ENCODE measurements at places on chromosomes 7 and 10.

DNA sequence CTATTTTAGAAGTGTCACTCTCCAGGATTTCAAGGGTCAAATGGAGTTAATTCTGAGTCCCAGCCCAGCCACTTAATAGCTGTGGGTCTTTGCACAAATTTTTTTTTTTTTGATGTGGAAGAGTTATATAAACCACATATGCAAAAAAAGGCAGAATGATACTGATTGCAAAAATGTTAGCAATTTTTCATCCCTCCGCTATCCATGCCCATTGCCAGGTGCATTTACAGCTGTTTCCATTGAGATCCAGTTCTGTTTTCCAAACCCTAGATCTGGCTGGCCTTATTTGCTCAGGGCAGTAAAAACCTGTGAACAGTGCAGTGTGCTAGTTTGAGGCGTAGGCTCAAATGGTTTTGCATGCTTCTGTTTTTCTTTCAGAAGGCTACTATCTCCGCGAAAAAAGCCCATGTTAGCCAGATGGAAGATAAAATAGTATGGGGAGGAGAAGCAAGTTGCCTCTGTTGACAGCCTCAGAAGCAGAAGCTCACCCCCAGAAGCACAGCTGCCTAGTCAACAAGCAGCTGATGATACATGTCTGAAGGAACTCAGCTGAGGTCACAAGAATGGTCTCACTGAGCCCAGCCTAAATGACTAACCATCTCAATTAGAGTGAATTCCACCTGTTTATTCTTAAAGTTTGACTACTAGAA is 997 bp upstream of the ZNF138 start:
- no peak for DNase-seq

DNA sequence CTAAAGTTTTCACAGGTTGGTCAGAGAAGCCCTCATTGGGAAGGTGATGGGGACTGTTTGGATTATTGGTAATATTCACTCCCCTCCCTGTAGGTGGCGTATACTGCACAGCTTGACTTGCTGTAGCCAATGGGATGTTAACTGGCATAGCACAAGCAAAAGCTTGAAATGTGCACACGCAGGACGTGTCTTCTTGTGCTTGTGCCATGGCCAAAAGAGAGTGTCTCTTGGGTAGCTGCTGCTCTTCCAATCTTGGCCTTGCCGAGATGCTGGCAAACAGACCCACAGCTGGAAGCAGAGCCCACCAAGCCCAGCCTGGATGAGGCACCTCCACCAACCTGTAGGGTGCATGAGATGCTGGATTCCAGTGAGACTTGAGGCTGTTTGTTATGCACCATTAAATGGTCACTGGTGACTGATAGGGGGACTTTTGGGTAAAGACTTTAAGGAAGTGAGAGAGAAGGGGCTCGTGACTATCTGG is 266.0 kb downstream of the GRID1 start:
- DNase-seq, result peak; percentile 43

GRCh38 chr7:140914083-140914482 is 10.6 kb downstream of the BRAF start:
- DNase-seq, result no peak

DNA sequence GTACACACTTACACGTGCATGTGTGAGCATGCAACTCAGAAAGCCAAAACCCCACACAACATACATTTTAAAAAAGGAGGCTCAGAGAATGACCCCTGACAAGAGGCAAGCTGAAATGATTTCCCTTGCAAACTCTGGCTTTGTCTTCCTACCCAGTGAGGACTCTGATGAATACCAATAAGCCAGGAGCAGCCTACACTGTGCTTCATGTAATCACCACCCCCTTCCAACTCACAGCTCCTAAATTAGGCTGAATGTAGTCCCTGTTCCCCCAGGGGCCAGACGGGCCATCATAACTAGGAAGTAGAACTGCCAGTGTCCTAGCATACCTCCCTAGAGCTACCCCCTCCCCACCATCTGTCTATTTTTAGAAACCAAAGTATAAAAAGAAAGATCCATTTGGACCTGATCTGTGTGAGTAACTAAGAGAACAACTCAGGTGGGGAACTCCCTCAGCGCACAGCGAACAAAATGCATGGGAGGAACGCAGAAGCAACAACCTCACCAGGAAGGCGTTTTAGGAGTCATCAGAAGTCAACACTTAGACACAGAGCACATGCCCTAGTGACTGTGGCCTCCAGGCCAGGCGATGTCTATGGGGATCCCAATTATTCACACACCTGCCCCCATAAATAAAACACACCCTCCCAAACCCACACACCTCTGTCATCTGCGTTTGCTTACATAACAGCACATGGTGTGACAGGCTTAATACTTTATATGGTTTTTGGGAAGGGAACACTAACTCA is 1.9 kb downstream of the DGKI start:
- DNase-seq, result no peak

- no peak for DNase-seq
Measured at GRCh38 chr7:149719912-149720335, 53.5 kb downstream of the ZNF467 start.

DNA sequence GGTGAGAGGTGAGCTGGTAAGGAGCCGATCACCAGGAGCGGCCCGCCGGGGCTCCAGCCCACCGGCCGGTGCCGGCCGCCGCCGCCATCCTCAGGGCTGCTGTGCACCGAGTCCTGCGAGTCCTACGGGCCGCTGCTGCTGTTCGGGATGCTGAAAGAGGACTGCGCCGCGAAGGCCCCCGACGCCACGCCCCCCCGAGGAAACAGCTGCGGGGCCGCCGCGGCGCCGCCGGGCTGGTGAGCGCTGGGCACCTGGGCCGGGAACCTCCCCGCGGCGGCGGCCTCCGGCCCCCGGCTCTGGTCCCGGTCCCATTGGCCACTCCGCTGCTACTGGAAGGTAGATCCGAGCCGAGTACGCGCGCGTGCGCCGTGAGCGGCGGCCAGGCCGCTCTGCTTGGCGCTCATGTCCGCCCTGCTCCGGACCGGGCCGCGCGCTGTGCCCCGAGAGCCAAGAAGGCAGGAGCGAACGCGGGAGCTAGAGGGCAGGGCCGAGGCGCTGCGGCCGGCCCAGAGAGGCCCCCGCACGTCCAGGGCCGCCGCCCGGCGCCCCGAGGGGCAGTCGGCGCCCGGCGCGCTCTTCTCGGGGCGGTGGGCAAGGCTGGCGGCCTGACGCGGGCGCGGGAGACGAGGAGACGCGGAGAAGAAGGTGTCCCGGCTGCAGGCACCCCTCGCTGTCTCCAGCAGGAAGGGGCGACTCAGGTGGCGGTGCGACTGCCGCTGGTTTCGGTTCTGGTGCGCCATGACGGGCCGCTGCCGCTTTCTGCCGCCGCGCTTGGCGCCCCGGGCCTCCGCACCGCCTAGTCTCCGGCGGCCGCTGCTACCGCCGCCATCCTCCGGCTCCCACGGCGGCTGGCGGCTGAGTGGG is 121.3 kb upstream of the WIPF3 start:
- peak; percentile 74 for DNase-seq

DNA sequence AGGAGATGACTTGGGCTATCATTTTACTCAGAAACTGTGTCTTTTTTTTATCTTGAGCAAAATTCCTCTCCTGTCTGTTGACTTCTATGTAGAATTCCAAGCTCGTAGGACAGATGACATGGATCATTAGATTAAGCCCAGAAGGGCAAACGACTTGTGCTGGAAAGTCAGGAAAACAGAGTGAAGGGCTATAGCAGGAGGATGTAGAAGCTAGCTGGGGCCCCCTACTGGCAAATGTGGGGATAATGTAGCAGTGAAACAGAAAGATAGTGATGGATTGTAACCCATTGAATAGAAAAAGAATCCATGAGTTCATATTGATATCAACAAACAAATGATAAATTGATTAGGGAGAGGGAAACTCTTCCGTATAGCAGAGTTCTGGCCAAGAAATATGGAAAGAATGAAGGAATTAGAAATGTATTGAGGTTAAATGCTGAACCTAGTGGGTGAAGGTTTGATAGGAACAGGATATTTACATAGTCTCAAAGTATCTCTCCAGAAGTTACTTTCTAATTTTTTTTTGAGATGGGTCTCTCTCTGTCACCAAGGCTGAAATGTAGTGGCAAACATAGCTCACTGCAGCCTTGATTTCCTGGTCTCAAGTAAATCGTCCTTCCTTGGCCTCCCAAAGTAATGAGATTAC is 103.6 kb downstream of the LYZL1 start:
- peak; percentile 42 for DNase-seq

GRCh38 chr7:16688249-16688648 is 42.3 kb downstream of the BZW2 start:
- no peak for DNase-seq

- DNase-seq, result peak; percentile 78
Measured at GRCh38 chr10:7407368-7408290, 3.2 kb downstream of the SFMBT2 start.

All from suppressor macrophage (primary cell).